T-helper 9 cell (primary cell): ENCODE measurements at places on chromosomes 7 and 10.

GRCh38 chr7:124758327-124758726 is 7.3 kb downstream of the GPR37 start:
- DNase-seq, result no peak

GRCh38 chr7:44537442-44537841 is 3.7 kb downstream of the NPC1L1 start:
- no peak for DNase-seq

DNA sequence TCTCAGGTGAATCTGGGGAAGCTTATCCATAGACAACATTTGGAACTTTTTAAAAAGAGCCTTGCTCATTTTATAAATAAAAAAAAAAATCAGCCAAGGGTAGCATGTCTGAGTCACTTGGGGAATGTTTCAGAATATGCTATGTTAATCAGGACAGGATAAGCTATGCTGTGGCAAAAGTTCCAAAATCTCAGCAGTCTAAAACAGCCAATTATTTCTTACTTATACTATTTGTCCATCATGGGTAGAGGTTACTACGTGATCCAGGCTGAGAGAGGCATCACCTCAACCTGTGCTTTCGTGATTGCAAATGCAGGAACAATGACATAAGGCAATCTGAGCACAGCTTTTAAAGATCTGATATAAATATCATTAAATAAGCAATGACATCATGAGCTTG is 6.5 kb downstream of the SLC13A1 start:
- DNase-seq, result no peak

DNA sequence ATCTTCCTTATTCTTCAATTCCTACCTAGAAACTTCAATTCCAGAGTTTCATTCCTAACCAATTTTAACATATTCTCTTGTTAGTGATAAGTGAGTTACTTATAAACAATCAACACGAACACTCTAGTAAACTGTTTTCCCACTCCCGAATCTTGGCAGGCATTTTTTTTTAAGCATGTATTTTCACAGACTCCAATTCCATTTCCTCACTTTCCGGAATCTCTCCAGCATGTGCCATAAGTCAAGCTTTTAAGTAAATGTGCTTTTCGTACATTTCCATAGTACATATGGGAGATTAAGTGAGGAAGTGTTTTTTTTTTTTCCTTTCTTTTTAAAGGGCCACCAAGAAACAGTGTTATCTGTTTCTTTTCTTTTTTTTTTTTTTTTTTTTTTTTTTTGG is 89.1 kb downstream of the FGFR2 start:
- no peak for DNase-seq

DNA sequence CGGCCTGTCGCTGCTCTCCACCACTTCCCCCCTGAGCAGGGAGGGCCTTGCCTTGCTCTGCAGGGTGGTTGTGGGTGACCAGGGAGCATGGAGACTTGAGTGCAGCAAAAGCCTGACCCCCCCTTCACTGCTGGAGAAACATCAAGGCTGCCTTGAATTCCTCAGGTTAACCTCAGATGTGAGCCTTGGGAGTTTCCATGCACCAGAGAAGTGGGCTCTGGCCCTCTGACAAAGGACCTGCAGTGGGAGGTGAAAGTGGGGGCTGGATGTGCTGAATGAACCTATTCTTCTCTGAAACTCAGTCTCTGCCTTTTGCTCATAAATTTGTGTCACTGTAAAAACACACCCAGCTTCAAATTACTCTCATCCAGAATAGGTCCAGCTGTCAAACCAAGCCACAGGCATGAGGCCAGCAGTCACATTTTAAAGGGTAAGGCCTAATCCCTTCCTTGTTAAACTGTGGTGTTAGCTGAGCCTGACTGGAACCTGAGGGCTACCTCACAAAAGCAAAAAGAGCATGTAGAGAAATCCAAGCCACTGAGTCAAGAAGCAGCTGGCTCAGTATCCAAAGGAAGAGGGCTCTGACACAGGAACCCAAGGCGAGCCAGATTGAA is 356.8 kb downstream of the CCSER2 start:
- DNase-seq, result no peak

GRCh38 chr7:143426479-143427142 is 16.6 kb upstream of the TAS2R60 start:
- no peak for DNase-seq

DNA sequence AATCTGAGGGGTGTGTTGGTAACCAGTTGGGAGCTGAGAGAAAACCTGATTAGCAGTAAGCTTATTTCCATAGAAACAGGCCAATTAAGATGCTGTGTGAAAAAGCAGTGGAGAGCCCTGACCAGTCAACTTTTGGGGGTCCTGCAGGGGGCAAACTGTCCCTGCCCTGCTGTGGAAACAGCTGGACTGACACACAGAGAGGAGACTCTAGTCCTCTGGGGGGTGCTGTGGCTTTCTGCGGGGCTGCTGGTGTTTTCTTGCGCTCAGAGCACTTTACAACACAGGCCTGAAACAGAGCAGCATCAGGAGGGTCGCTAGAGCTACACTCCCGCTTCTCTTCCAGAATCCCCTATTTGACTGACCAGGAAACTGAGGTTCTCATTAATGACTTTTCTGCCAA is 546.9 kb upstream of the GALNT17 start:
- no peak for DNase-seq

DNA sequence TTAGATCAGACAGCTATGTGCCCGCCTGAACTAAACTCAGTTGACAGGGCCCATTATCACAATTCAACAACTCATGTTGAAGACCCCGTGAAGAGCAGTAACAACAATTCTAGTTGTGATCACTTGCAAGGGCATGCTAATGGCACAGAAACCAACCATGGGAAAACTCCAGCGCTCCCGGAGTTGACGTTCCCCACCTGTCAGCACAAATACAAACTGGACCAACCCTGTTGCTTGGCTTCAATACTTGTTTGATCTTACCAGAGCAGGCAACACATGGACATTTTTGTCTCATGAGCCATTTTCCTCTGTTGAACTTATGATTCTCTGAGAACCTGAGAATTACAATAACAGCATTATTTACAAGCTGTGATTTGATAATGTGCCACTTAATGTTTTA is 119.0 kb upstream of the LANCL2 start:
- no peak for DNase-seq

- DNase-seq, result no peak
Observed at GRCh38 chr7:26343320-26343832, 51.7 kb downstream of the SNX10 start.

- DNase-seq, result no peak
Observed at GRCh38 chr10:75066271-75066670, 45.2 kb upstream of the SAMD8 start.

- no peak for DNase-seq
Observed at GRCh38 chr10:45008524-45009161, 7.9 kb downstream of the ZNF22 start.

GRCh38 chr10:83886871-83887270 is 252.4 kb upstream of the GHITM start:
- DNase-seq, result no peak

GRCh38 chr7:50598460-50599343 is 33.5 kb upstream of the DDC start:
- no peak for DNase-seq

DNA sequence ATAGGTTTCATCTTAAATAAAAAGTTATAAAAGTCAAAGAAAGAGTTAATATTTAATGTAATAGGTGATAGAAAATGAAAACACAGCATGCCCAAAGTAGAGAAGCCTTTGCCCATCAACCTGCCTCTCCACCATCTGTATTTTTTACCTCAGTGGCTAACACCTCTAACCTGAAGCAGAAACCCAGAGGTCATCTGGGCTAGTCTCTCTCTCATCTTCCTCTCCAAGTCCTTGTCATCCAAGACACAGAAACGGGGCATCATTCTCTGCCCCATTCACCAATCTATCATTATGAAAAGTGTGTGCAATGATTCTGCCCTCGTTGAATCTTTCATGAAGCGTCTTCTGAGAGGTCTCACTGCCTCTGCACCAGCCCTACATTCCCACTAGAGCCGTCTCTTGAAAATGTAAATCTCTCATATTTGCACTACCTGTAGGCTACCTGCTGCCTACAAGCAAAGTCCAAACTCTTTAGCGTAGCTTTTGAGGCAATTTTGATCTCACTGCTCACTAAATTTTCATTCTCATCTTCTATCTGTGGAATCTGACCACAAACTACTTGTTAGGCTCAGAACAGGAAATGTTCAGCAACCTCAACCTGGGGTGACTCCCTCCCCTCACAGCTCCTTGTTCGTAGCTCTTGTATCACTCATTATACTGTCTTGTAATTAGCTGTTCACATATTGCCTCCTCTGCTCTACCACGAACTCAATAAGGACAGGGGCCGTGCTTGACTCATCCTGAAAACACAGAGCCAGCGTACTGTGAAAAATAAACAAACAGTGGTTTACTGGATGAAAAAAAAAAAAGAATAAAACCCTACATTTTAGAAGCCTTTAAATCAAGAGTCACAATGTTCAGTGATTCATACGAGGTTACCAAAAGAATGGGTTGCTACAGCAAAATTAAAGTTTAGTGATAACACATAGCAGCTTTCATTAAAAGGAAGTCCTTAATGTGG is 83.1 kb downstream of the CTNNA3 start:
- DNase-seq, result peak; percentile 33

- DNase-seq, result no peak
Observed at GRCh38 chr7:65250697-65251395, 122.8 kb upstream of the ZNF92 start.

DNA sequence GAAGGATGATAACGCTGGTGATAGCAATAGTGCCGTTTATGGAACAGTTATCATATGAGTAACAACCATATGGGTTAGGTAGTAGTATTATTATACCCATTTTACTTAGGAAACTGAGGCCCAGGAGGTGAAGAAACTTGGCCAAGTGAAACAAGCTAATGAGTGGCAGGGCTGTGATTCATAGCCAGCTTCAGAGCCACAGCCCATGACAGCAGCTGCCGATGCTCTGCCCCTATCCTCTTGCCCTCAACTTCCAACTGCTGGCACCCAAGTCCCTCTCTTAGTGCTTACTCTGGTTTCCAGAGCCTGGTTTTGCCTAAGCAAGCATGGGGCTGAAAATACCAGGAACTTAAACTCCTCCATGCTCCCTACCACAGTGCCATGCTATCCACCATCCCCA is 12.3 kb downstream of the SH3PXD2A start:
- DNase-seq, result no peak

GRCh38 chr10:69896606-69897231 is 95.0 kb downstream of the COL13A1 start:
- no peak for DNase-seq

- DNase-seq, result no peak
Observed at GRCh38 chr10:102421507-102421756, 796 bp downstream of the FBXL15 start.

GRCh38 chr10:27710014-27710413 is 35.6 kb downstream of the MKX start:
- DNase-seq, result no peak

GRCh38 chr7:31497516-31497915 is 16.4 kb upstream of the ITPRID1 start:
- no peak for DNase-seq

DNA sequence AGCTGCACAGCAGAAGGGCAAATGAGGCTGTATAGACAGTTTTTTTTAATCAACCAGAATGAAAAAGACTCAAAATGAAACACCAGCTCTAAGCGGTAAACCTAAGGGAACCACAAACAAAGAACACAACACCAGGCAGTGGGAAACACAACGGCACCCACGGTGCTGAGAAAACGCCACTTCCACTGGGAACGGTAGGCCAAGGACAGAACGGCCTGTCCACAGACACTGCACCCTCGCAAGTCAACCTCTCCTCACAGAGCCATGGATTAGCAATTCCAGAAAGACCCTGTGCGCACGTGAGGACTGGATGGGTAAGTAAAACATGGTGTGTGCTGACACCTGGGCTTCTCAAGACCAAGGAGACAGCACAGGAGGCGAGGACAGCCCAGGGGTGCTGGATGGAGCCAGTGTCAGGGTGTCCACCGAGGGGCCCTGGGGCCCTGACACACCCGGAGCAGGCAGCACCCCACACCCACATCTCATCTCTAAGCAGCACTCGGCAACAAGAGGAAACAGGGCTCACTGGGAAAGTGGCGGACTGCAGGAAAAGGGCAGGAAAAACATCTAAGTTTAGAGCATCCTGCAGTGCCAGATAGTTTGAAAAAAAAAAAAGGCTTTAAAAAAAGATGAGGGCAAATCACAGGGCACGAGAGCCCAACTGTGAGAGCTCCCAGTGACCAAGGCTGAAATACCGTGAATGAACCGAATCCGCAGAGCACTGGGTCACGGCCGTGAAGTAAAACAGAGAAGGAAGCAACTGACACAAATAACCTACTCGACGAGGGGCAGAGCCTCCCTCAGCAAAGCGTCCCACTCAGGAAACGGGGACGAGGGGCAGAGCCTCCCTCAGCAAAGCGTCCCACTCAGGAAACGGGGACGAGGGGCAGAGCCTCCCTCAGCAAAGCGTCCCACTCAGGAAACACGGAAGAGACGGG is 120.2 kb downstream of the MAD1L1 start:
- no peak for DNase-seq

DNA sequence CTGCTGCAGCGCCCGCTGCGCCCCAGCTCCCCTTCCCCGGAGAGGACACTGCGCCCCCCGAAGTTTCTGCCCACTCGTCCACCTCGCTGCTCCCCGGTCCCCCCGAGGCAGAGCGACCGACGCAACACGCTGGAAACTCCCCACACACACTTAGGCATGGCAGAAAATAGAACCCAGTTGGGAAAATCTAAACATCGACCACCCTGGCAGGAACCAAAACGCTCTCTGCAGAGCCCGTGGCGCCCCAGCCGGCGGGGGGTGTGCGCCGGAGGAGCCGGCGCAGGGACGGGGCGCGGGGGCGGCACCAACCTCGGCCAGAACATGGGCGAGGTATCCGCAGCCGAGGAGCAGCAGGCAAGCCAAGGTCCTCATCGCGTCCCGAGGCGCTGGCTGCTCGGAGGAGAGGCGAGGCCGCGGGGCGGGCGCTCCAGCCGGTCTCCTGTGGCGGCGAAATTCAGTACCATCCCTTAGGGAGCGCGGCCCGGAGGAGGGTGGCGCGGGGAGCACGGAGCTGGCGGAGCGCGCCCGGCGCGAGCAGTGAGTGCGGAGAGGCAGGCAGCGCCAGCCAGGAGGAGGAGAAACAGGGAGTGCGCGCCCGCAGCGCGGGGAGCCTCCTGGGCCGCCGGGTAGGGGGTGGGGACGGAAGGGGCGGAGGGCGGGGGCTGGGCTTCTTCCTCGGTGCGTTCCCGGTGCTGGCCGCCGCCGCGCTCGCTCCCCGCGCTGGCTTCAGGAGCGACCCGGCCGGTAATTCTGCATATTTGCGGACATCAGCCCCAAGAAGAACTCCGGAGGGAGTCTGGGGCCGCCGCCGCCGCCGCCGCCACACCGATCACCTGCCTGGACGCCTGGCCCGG is 789 bp downstream of the PDGFA start:
- DNase-seq, result no peak

DNA sequence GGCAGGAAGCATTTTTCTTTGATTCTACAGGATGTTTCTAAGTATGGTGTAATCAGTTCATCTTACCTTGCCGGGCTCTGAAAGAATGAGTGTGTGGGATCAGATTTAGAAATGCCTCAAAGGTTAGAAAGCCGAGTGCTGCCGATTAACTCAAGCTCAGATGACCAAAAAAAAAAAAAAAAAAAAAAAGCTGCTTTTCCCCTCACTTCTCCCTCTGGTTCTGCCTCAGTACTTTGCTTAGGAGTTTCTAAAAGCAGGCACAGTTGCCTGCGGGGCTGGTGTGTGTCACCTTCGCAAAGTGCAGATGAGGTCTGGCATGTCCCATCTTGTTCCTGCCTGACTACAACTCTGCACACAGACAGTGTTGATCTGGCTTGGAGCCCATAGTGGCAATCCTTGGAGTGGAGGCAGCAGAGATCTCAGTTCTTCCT is 47.0 kb downstream of the KIAA1217 start:
- no peak for DNase-seq
